Activated CD8-positive, alpha-beta memory T cell treated with anti-CD3 and anti-CD28 coated beads, Interleukin-2, amount 50 U/mL, for 48 hours (primary cell): ENCODE measurements at places on chromosomes 4 and X.

- no peak for DNase-seq
Measured at GRCh38 chr4:140705625-140706275, 50.4 kb downstream of the TBC1D9 start.

DNA sequence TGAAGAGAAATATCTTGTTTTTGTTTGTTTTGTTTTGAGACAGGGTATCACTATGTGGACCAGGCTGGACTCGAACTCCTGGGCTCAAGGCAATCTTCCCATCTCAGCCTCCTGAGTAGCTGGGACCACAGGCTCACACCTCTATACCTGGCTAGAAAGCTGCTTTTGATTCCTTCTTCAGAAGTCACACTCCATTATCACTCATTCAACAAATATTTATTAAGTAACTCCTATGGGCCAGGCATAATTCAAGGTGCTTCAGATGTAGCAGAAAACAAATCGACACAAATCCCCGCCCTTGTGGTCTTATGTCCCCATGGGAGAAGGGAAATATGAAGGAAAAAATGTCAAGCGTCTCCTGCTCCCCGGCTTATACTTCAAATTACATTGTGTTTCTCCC lies 72.6 kb upstream of the DHX15 start:
- no peak for DNase-seq

- no peak for DNase-seq
Measured at GRCh38 chr4:15717086-15717485, 14.2 kb downstream of the BST1 start.

DNA sequence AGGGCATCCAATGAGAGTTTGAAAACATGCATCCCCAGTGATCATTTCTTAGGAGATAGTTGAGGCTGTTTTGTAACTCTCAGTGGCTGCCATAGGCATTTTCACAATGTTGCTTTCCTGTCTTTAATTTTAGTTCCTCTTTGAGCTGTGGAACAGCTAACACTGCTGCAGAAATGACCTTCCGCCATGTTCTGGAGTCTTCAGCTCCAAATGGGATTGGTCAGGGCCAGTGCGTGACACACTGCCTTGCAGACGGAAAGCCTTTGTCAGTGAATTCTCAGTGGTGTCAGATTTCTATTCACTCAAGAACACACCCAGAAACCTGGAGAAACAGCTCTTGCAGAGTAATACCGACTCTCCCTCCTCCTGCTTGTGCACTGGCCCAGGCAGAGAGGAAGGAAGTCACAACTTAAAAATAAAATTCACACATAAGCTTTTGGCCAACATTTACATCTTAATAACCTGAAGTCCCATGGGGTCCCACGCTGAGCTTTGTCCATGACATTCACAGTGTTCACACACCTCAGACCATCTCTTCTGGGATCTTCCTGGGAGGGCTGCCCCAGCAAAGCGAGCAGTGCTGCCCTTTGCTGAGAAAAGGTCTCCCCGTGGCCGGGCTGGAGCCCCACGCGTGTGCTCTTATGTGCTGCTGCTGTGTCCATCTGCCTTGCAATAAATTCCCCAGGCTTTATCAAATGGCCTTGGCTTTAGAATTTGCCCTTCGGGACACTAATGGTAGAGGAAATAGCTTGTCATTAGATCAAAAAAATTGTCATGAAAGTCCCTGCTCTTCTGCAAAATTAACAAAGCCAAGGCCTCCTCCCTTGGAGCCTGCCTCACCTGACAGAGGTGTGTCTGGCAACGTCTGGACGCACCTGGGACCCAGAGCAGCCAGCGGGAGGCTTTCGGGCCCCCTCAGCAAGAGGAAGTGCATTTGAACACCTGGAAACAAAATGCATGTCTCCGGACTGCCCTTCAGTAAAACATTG lies 126.8 kb downstream of the IRF2 start:
- no peak for DNase-seq

DNA sequence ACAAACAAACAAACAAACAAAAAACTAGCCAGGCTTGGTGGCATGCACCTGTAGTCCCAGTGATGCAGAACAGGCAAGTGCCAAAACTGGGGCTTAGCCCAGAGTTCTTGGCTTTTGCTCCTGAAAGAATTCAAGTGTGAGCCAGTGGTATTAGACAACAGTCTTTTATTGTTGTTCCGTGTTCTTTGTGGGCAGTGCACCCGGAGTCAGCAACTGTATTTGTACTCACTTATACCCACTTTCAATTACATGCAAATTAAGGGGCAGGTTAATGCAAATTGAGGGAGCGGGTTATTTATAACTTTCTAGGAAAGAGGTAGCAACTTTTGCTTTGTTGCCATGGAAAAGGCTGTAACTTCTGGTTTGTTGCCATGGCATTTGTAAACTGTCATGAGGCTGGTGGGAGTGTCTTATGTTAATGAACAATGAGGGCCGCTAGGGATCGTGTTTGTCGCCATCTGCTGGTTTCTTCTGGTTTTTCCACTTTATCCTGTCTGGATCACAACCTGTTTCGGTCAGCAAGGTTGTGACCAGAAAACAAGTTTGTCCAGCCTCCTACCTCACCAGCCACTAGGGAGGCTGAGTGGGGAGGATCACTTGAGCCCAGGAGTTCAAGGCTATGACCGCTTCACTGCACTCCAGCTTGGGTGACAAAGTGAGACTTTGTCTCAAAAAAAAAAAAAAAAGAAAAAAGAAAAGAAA lies 88.8 kb upstream of the ESX1 start:
- peak; percentile 50 for DNase-seq

DNA sequence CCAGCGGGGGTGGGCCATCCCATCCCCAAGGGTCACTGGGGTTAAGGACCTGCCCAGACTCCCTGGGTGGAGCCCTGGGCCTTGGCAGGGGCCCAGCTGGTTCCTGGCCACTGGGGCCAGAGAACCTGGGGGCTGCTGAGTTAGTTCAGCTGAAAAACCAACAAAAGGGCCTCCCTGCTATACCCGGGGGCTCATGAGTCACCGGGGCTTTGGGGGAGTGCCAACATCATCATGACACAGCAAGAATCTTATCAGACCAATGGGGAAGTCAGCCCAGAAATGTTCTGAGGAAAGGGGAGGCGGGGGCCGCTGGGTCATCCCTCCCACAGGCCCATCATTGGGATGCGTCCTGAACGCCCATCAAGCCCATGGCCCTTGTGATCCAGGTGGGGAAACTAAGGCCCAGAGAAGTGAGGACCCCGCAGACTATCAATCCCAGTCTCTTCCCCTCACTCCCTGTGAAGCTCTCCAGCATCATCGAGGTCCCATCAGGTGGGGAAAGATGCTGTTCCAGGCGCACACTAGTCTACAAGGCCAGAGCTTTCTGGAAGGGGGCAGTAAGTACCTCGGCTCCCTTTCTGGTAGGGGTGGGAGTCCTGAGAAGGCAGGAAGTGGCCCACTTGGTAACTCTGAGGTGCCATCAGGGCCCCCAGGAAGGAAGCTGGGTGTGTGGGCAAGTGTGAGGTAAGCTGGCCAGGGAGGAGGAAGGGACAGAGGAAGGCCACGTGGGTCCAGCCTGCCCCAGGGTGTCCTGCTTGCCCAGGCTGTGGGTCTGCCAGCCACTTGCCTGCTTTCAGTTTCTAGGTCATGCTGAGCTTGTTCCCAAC lies 4.5 kb downstream of the G6PD start:
- DNase-seq = peak; percentile 62

- DNase-seq = no peak
Measured at GRCh38 chr4:38309471-38309870, 349.3 kb downstream of the PTTG2 start.

DNA sequence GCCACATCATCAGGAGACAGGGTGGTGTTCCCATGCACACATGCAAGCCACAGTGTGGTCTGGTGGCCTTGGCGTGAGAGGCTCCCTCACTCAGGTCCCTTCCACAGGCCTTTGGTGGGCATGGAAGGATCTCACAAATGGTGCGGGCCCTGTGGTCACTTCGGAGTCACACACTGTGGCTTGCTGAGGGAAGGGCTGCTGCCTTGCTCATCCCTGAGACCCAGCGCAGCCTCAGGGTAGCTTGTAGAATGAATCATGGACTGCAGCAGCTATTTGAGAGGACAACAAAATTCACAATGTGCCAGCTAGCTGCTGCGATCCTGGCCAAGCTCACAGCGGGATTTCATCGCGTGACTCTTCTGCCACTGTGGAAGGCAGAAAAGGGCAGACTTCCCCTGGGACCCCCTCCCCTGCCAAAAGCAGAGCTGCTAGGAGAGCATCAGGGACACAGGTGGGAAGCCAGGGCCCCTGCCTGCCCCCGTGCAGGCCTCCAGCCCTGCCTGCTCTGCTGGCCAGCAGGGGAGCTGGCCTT lies 106.4 kb downstream of the ABLIM2 start:
- no peak for DNase-seq

GRCh38 chr4:164856396-164856795 lies 20.6 kb upstream of the APELA start:
- DNase-seq = no peak

GRCh38 chr4:41504167-41504818 lies 33.7 kb upstream of the LIMCH1 start:
- no peak for DNase-seq
